ENCODE measurements at places on chromosomes 11 and 22. TPM values are rescaled to one million over a fixed set of nuclear protein-coding genes. Genes with fewer than 3 reads are reported as not detected.
A peak's percentile ranks its signal among the peaks of the same experiment; 100 is the strongest.

DNA sequence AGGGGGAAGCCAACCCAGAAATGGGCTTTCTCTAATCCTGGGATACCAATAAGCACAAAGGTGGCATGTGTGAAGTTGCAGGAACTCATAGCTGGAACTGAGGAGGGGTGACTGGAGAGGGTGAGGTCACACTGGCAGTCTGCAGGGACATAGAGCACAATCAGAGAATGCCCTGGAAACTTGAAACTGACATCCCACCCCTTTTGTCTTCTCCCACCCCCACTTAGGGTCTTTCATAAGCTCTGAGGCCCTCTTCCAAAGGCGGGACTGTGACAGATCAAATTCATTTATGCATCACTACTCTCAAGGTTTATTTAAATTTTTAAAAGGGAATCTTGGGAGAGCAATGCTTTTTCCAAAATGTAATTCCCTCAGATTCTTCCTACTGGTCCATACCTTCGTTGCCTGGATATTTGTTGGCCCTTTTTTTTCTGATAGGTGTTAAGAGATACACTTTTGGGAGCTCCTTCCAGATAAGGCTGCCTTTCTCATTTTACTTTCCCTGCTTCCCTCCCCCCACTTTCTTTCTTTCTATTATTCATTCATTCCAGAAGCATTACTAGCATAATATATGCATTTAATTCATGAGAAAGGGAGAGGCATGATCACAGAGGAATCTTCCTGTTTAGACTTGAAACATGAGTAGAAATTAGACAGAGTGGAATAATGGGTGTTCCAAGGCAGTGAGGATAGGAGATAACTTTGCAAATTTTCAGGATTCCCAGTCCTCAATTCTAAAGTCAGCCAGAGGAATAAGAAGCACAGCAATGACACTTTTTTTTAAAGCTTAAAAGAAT lies 14.8 kb downstream of the OR51E2 start:
- no peak for DNase-seq

- no peak for DNase-seq
These were observed 34.6 kb upstream of the BID start for GRCh38 chr22:17808693-17809403.

GRCh38 chr22:22954656-22955055 lies 67.0 kb downstream of the IGLL5 start:
- peak; percentile 62 for DNase-seq

DNA sequence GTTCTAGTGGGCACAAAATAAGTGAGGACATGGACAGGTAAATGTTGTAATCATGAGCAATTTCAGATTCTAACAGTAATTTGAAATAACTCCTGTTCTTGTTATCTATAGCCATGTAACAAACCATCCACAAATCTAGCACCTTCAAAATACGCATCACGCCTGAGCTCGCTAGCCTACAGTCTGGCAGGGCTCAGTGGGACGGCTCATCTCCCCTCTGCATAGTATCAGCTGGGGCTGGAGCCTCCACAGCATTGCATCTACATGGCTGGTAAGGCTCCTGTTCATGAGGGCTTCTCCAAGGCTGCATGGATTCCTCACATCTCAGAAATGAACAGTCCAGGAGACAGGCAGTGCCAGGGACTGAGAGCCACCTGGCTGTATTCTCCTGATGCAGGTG lies 112.6 kb downstream of the KCNQ1 start:
- no peak for DNase-seq

GRCh38 chr11:97729546-97730272 lies 1291.0 kb upstream of the CNTN5 start:
- no peak for DNase-seq

DNA sequence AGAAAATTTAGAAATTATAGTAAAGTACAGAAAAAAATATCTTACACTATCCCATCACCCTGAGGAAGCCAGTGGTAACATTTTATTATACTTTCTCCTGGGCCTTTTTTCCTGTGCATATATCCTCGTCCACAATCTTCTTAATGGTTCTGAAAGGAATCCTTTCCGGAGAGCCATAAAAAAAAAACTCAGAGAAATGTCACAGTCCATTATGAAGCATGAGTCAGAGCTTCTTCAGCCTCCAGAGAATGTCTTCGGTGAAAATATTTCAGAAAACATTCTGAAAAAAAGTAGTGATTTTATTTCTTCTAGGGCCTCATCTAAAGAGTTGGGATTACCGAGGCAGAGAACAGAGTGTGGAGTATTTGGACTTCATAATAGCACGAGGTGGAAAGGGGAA lies 163.4 kb downstream of the INSC start:
- no peak for DNase-seq

DNA sequence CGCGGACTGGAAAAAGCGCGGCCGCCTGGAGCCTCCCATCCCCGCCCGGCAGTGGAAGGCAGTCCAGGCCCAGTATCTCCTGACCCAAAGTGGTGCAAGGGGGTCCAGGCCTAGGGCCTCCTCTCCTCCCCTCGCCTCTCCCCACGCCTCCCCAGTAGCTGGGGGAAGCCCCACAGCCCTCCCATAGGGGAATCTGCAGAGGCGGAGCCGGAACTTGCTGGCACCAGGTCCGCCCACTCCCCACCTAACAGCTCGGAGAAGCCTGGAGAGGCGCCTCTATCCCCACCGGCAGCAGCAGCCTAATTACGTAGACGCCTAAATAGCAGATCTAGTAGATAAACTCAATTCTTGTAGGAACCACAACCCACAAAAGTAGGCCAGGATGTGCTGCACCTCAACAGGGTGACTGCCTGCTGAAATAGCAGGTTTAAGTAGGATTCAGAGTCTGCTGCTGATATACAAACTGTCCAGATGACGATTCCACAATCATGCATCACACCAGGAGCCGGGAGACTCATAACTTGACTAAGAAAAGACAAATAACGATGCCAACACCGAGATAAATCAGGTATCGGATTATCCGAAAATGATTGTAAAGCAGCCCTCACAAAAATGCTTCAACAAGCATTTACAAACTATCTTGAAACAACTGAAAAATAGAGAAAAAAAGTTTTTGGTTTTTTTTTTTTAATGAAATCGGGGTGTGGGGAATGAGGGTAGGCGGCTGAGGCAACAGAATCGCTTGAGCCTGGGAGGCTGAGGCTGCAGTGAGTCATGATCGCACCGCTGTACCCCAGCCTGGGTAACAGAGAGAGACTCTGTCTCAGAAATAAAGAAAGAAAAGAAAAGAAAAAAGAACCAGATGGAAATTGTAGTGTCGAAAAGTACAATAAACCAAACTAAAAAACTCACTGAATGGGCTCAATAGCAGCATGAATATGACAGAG lies 11.4 kb upstream of the BRD1 start:
- no peak for DNase-seq

GRCh38 chr11:88704485-88704884 lies 361.3 kb downstream of the GRM5 start:
- DNase-seq, result no peak

GRCh38 chr11:79013509-79013908 lies 427.3 kb downstream of the TENM4 start:
- DNase-seq, result no peak

GRCh38 chr11:32069361-32070058 lies 21.4 kb upstream of the RCN1 start:
- DNase-seq, result no peak

DNA sequence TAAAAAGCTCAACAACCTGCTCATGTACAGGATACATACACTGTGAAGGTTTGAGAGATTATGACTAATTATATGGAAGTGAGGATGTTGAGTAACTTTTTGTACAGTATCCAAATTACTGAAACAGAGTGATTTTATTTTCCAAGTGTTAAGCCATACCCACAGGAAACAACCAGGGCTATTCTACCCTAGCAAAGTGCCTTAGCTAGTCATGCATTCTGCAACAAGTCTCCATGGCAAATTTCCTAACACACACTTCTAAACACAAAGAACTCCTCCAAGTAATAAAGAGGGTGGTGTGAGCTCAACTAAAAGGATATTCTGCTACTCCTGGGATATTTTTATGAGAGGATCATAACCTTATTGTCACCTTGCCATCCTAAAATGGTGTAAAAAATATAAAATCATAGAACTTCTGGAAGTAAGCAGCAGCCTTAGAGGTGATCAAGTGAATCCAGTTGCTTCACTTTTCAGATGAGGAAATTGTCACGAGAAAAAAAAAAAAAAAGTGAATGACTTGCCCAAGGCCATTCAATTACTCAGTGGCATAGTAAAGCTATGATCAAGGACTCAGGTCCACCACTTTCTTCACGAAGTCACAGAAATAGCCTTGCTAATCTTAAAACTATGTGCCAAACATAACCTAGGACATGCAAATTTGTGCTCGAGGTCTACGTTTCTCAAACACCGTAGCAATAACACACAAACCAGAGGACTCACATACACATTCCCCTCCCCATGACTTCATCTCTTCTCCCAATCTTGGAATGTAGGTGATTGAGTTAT lies 4.2 kb downstream of the LGR4 start:
- DNase-seq, result no peak

DNA sequence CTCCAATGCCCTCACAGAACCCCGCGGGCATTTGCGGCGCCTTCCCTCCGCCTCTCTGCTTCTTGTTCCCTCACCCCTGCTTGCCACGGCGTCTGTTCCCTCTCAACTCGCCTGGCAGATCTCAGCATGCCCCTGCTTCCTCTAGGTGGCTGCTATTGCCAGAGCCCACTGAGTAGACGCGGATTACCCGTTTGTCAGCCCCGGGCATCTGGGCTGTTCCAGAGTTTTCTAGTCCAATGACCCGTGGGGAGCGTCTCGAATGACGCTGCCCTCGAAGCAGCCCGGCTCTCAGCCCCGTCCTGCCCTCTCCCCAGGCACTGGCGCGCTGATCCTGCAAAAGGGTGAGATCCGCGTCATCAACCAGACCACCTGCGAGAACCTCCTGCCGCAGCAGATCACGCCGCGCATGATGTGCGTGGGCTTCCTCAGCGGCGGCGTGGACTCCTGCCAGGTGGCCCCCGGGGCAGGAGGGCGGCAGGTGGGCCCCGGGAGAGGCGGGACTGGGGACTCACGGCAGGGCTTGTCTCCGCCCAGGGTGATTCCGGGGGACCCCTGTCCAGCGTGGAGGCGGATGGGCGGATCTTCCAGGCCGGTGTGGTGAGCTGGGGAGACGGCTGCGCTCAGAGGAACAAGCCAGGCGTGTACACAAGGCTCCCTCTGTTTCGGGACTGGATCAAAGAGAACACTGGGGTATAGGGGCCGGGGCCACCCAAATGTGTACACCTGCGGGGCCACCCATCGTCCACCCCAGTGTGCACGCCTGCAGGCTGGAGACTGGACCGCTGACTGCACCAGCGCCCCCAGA lies 49.7 kb downstream of the ST14 start:
- DNase-seq, result no peak

- no peak for DNase-seq
These were observed 1.2 kb downstream of the GRK2 start for GRCh38 chr11:67267188-67268080.

DNA sequence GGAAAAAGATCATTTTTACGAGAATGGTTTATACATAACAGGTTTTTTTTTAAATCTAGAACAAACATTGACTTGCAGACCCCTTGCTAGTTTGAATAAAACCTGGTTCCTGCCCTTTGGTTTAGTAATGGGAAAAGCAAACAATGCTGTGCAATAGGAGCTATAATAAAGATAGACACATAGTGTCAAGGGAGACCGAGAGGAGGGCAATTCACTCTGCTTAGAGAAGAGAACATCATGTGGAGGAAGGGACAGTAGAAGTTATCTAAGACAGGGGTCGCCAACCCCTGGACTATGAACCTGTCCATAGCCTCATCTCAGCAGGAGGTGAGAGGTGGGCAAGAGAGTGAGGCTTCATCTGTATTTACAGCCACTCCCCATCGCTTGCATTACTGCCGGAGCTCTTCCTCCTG lies 7.0 kb upstream of the RDX start:
- DNase-seq, result no peak

DNA sequence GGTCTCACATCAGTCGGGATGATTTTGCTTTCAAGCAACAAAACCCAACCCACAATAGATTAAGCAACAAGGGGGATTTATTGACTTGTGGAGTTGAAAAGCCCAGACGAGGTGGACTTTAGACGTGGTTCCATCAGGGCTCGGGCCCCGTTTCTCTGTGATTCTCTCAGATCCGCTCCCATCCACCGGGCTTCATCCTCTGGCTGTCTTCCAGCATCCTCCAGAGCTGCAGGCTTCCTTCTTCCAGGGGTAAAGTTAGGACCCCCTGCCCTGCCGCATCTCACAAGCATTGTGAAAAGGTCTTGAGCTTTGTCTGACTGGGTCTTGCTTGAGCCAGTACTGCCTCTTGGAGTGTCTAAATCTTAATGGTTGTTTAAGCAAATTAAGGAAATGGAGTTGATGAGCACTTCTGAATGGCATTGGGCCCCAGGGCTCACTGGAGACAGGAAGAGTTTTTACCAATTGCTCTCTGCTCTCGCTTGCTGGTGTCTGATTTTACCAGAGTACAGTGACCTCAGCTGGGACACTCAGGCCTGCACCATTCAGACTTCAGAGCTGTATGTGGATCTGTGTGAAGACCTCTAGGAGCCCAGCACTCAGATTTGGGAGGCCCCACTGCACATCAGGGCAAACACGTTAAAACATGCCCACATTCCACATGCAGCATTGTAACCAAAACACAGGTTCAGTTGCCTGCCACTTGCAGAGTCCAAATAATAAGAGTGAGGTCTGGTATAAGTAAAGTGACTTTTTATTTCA lies 13.5 kb upstream of the FTH1 start:
- DNase-seq, result no peak

DNA sequence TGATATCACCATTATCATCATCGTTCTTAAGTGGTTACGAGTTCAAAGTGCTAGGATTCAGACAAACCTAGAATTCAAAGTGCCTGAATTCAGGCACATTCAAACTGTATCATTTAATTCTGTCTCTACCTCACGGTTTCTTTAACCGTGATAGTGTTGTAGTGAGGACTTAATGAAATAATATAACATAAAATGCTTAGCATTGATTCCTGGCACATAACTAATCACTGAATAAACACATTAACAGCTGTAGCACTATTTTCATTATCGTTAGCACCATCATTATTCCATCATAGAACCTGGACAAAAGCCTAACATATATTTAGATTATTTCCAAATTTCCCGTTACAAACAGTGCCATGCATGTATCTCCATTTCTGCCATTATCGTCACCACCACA lies 102.0 kb downstream of the WNT11 start:
- no peak for DNase-seq

DNA sequence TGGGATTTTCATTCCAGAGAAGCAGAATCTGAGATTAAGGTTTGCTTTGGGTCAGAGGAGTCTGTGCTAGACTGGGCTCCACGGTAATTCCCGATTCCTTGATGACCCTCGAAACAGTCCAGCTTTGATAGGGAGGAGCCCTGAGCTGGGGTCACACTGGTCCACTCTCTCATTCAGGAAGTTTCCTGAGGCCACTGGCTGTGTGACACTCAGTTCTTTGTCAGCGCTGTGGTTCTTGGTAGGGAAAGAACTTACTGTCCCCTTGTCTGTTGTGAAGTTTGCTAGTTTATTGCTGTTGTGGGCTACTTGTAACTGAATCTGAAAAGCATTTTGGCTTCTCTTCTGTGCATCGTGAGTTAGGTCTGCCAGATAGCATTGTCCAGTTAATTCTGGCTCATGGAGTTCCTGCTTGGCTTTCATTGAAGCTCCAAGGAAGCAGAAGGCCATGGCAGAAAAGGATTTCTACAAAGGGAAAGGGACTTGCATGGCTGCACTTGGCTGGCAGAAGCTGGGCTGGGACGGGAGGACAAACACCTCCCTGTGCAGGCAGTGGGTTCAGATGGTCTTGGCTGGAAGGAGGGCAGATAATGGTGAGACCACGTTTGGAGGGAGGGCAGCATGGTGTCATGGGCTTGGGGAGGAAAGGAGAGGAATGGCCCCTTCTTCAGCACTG lies 23.3 kb downstream of the BCR start:
- no peak for DNase-seq

GRCh38 chr22:21916309-21916918 lies 36.2 kb downstream of the PPM1F start:
- no peak for DNase-seq

Gene P4HA3
- total RNA-seq, result 0.64 TPM

Gene CCDC116
- total RNA-seq, result 0.36 TPM

Gene SMIM35
- not detected for total RNA-seq

Gene ZP1
- total RNA-seq, result not detected

Gene DLG2
- 5.1 TPM for total RNA-seq

All from endothelial cell (in vitro differentiated cells).